ENCODE measurements at places on chromosomes 2 and 18. TPM values are rescaled to one million over a fixed set of nuclear protein-coding genes. Genes with fewer than 3 reads are reported as not detected.

The SPC25 gene
- 0.69 TPM for total RNA-seq

DNA sequence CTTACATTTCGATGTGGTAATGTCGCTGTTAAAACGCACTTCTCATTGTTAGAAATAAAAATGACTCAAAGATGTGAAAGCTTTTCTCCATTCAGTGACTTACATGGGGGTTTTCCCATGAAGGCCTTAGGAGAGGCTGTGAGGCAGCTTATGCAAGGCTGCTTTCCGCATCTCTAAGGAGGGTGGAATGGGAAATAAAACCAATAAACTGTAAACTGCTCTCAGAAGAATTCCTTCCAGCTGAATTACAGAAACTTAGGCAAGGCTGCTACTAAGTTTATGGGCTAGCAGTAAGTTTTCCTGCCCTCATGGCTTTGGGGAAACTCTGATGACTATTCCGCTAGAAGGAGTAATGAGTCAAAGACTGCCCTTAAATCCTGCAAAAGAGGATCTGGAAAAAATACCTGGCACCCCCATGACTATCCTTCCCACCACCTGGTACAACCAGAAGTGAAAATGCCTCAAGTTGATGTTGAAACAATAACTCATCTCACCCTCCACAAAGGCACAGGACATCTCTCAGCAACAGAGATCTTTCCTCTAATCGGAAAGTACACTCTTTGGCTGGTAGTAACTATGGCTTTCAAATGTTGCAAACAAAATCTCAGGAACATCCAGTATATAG is 97.7 kb upstream of the SMAD7 start:
- peaks cover 4% of the 10 kb centered on the region for H3K36me3 ChIP-seq
- no peak overlapping the region for H3K4me3 ChIP-seq
- no peaks in the 10 kb centered on the region for H3K27me3 ChIP-seq
- H3K4me1 ChIP-seq = peaks cover 4% of the 10 kb centered on the region

The IAH1 gene
- total RNA-seq = 88.7 TPM

The RNMT gene
- 22.6 TPM for total RNA-seq

- DNase-seq = no peak
- H3K4me1 ChIP-seq = no peaks in the 10 kb centered on the region
- H3K4me3 ChIP-seq = no peak overlapping the region
- no peaks in the 10 kb centered on the region for H3K27me3 ChIP-seq
Observed at GRCh38 chr2:15890124-15890754, 50.1 kb upstream of the MYCN start.

GRCh38 chr2:61952288-61952687 is 46.8 kb downstream of the COMMD1 start:
- H3K27ac ChIP-seq = no peak overlapping the region
- no peak overlapping the region for H3K4me3 ChIP-seq
- no peaks in the 10 kb centered on the region for H3K36me3 ChIP-seq
- no peak for DNase-seq
- peaks cover 15% of the 10 kb centered on the region for H3K4me1 ChIP-seq
